Activated T-helper 1 cell treated with Interleukin-2 at 50 U/mL for 16 hours (primary cell): ENCODE measurements at places on chromosomes 5 and 9.

- no peak for DNase-seq
These were observed 141.0 kb downstream of the MEF2C start for GRCh38 chr5:88741964-88742363.

GRCh38 chr5:43386960-43387362 is 25.2 kb downstream of the CCL28 start:
- no peak for DNase-seq

GRCh38 chr9:133458643-133459312 is 1.0 kb upstream of the CACFD1 start:
- DNase-seq = no peak

DNA sequence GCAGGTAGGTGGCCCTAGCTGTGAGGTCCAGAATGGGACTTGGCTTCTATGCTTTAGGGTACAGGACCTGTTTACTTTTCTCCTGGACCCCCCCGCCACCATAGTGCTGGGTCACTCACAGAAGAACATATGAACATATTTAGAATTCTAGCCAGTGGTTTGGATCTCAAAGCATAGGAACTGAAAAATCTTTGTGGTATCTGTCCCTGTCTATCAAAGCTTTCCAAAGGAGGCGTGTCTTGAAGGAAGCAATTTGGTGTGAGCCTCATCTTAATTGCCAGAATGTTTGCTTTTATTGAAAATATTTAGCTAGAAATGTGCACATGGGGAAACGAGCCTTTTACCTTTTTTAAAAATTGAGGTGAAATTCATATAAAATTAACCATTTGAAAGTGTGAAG is 6.2 kb downstream of the PHF2 start:
- no peak for DNase-seq

GRCh38 chr9:7336356-7337065 is 463.1 kb downstream of the DMAC1 start:
- DNase-seq = no peak

DNA sequence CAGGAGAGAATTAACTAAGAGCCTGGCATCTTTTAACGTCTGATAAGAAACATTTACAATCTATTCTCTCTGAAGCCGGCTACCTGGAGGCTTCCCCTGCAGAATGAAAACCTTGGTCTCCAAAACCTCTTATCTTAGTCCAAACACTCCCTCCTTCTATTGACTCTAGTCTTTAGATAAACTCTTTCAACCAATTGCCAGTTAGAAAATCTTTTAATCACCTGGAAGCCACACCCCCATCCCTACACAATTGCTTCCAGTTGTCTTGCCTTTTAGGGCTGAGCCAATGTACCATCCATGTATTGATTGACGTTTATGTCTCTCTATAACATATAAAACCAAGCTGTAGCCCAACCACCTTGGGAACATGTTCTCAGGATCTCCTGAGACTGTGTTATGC is 1343.1 kb upstream of the C9orf72 start:
- DNase-seq = no peak

GRCh38 chr9:101369286-101369685 is 15.5 kb downstream of the BAAT start:
- DNase-seq = no peak

DNA sequence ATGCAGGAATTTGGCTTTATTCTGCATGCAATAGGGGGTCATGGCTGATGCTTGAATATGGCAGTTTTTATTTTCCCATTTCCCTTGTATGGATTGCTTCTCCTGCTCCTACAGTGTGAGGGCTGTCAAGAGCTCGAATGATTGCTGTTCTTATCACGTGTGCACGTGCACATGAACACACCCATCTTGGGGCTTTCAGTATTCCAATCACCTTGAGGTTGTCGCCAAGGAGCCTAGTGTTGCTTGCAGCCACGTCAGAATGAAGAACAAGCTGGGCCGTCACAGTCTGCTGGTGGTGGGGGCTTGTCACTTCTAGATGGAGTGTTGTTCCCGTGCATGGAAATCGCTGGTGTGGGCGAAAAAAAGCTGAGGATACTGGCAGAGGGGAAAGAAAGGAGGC is 219.4 kb upstream of the GLRA1 start:
- no peak for DNase-seq

GRCh38 chr9:100394032-100394695 is 32.8 kb upstream of the MSANTD3 start:
- DNase-seq = no peak

DNA sequence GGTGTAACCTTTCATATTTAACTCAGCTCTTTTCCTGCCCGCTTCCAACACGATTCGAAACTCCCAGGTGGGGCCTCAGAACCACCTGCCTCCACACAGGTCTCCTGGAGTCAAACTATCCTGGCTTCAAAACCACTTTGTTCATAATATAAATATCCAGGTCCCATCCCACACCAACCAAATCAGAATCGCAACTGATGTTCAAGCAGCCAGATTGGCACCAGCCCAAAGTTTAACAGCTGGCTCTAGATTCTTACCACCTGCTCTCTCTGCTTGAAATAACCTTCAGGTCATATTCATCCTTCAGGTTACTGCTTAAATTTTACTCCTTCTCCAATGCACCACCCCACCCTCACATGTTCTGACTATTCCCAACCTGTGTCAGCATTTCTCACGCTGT is 231.4 kb upstream of the TRPM3 start:
- DNase-seq = no peak

GRCh38 chr5:130678637-130679036 is 486.4 kb downstream of the HINT1 start:
- DNase-seq = no peak

DNA sequence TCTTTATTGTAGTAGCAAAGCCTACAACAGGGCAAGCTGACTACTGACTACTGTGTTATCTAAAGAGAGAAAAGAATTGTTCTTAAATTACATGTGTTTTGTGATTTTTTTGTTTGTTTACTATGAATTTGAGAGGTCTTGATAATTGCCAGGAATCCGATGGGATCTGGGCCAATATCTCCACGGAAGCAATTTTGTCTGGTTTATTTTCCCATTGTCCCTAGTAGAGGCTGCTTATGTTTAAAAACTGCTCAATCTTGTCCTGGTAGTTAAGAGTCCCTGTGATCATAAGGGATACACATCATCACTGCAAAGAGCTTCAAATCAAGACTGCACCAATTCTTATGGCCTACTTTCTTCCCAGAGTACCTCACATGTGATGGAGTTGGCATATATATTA is 94.4 kb downstream of the GLDC start:
- no peak for DNase-seq

GRCh38 chr9:27933210-27934025 is 360.1 kb upstream of the C9orf72 start:
- no peak for DNase-seq

- DNase-seq = no peak
These were observed 42.2 kb upstream of the PDE8B start for GRCh38 chr5:77168161-77168878.

- no peak for DNase-seq
These were observed 21.2 kb downstream of the MEGF9 start for GRCh38 chr9:120692901-120693699.

- DNase-seq = no peak
These were observed 4.1 kb downstream of the RPL7A start for GRCh38 chr9:133351908-133352634.

GRCh38 chr9:125807079-125807478 is 59.9 kb downstream of the PBX3 start:
- DNase-seq = no peak

GRCh38 chr5:64214132-64214531 is 48.5 kb downstream of the RNF180 start:
- DNase-seq = no peak
